ENCODE measurements at places on chromosomes 2 and 18. TPM values are rescaled to one million over a fixed set of nuclear protein-coding genes. Genes with fewer than 3 reads are reported as not detected.
A peak's percentile ranks its signal among the peaks of the same experiment; 100 is the strongest.

DNA sequence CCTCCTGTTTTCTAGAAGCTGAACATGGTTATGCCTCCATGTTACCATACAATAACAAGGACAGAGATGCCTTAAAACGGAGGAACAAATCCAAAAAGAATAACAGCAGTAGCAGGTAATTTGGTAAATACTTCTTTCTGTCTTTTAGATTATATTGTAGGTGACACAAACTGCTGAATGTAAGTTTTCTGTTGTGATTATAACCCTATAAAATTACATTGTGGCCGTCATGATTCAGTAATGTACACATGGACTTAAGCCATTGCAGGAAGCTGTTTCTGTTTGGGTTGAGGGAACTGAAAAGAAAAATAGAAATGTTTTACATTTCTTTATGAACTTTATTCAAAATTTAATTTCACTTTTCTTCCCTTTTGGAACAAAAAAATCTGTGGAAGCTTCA lies 1.2 kb downstream of the MXD1 start:
- DNase-seq = no peak

- DNase-seq = peak; percentile 29
These were observed 6.0 kb downstream of the RPIA start for GRCh38 chr2:88697370-88698026.

The ZAP70 gene
- total RNA-seq = 470 TPM

GRCh38 chr2:230068016-230068650 lies 591 bp downstream of the SLC16A14 start:
- DNase-seq = peak; percentile 49

The SLC11A1 gene
- 6.3 TPM for total RNA-seq

GRCh38 chr18:23735021-23735464 lies 45.8 kb downstream of the LAMA3 start:
- DNase-seq = no peak

DNA sequence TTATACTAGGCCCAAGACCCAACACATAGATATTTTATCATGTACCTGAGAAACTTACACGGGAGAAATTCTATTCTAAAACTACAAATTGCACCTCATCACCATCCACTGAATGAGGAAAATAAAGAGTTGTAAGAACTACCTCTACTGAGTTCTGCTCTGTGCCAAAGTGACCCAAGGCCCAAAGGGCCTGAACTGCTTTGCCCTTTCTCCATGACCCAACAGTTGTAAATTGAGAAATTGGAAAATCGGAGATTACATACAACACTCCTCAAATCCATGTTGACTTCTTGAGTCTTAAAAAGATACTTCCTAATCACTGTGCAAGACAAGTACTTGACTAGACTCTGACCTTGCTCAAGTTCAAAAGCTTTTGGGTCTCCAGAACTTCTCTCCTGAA lies 8.8 kb downstream of the NR4A2 start:
- DNase-seq = no peak

DNA sequence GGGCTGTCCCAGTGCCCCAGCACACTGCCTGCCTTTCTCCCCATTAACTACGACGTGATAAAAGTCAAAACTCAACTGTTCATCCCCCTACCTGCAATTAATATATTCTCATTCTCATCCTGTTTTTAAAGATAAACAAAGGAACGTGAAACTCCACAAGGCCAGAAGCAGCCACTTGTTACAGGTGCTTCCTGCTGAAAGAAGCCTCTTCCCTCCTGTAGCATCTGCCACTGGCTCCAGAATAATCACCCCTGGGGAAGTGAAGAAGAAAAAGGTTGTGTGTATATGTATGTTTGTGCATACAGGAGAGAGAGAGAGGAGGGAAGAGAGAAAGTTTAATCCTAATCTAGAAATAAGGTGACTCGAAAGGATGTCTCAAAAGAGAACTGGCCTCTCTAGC lies 27.1 kb downstream of the KIAA2012 start:
- no peak for DNase-seq
